Activated T-cell treated with anti-CD3 and anti-CD28 coated beads, Interleukin-2, amount 50 U/mL, for 4 hours (primary cell): ENCODE measurements at places on chromosomes 16 and 17. TPM values are rescaled to one million over a fixed set of nuclear protein-coding genes. Genes with fewer than 3 reads are reported as not detected.

Gene UNC45B
- not detected for total RNA-seq

Gene COIL
- total RNA-seq, result 22.9 TPM

Gene GIT1
- 91.3 TPM for total RNA-seq

Gene RND2
- total RNA-seq, result 0.33 TPM

Gene STXBP4
- total RNA-seq, result 5.3 TPM

Gene NUP85
- 115 TPM for total RNA-seq

Gene AATK
- 3.8 TPM for total RNA-seq

Gene TBC1D3
- total RNA-seq, result not detected

Gene CLEC18A
- 0.76 TPM for total RNA-seq

Gene SSTR5
- not detected for total RNA-seq

Gene KRTAP9-8
- total RNA-seq, result not detected

Gene NPIPA3
- total RNA-seq, result 1.5 TPM

Gene SLC6A2
- total RNA-seq, result not detected

Gene MC1R
- 2.6 TPM for total RNA-seq

Gene TRPV3
- total RNA-seq, result 0.73 TPM

Gene TSR3
- total RNA-seq, result 108 TPM

Gene ITGAL
- 259 TPM for total RNA-seq

Gene RPH3AL
- total RNA-seq, result 1.9 TPM

Gene CCL1
- 1.4 TPM for total RNA-seq

Gene TPSG1
- not detected for total RNA-seq

Gene OTOP2
- total RNA-seq, result not detected

Gene ITGAD
- total RNA-seq, result not detected

Gene WNK4
- total RNA-seq, result 0.46 TPM

Gene CSHL1
- not detected for total RNA-seq

Gene GPR139
- total RNA-seq, result not detected

Gene DNASE1L2
- 0.86 TPM for total RNA-seq

Gene MYH13
- not detected for total RNA-seq

Gene NPW
- 19.0 TPM for total RNA-seq

Gene SRL
- total RNA-seq, result not detected

Gene CPHXL2
- total RNA-seq, result not detected

Gene CD300LB
- not detected for total RNA-seq

Gene OR1F1
- total RNA-seq, result not detected

Gene TMEM235
- total RNA-seq, result not detected

Gene WNT9B
- total RNA-seq, result not detected

Gene TBC1D3G
- total RNA-seq, result not detected

Gene DPEP2NB
- total RNA-seq, result not detected

Gene ACSF2
- total RNA-seq, result 4.3 TPM

Gene CCL3
- total RNA-seq, result 1,594 TPM

Gene CCL14
- total RNA-seq, result not detected

Gene RANGRF
- total RNA-seq, result 66.3 TPM

Gene FOXL1
- not detected for total RNA-seq

Gene PLSCR3
- 69.1 TPM for total RNA-seq
